ENCODE measurements at places on chromosomes 7 and 10.

- no peak for DNase-seq
Observed at GRCh38 chr10:117568334-117568733, 25.8 kb downstream of the EMX2 start.

GRCh38 chr10:111017098-111017497 lies 59.7 kb upstream of the ADRA2A start:
- no peak for DNase-seq

DNA sequence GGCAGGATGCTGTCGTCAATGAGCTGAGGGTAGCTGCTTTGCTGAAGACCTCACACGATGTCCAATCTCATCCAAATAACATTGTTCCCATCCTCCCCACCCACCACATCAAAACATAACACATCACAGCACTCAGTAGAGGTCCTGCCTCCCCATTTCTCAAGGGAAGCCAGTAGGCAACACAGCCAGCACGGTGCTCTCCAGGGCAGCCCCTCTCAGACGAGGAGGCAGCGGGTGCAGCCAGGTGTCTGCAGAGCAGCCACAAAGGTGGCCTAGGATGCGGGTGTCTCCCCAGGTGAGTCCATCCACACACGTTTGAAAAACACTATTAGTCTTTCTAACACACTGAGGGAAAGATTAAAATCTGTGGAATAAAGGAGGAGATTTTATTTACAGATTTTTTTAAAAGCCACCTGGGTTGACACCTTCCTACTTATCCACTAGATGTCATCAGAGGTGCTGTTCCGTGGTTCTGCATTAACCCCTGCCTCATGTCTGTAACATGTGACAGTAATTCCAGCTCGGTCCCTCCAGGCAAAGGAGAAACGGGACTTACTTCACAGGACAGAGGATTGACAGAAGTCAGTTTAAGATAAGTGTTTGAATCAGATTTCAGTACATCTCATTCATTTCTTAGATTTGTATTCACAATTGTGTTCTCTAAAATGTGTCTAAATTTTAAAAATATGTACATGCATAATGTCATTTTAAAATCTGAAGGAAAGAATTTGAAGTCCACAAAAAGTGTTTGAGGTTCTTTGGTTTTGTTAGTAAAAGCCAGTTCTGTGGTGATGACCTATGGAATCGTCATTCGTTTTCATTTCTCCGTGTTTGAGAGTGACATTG lies 68.0 kb downstream of the LANCL2 start:
- peak; percentile 31 for DNase-seq

DNA sequence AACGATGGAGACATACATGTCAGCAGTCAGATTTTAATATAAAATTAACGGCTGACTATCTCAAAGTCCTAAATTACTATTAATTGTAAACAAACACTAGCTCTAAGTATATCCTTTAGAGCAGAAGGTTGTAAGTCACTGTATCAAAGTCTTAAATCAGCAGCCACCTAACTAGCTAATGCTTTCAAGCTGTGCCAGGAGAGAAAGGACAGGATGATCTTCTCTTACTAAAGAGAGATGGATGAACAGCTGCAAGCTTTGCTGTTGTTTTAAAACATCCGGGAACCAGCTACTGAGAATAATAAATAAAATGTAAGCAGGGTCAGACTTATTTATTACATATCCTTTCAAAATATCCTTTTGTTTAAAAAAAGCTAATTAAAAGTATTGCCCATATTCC lies 24.0 kb upstream of the ABLIM1 start:
- no peak for DNase-seq

DNA sequence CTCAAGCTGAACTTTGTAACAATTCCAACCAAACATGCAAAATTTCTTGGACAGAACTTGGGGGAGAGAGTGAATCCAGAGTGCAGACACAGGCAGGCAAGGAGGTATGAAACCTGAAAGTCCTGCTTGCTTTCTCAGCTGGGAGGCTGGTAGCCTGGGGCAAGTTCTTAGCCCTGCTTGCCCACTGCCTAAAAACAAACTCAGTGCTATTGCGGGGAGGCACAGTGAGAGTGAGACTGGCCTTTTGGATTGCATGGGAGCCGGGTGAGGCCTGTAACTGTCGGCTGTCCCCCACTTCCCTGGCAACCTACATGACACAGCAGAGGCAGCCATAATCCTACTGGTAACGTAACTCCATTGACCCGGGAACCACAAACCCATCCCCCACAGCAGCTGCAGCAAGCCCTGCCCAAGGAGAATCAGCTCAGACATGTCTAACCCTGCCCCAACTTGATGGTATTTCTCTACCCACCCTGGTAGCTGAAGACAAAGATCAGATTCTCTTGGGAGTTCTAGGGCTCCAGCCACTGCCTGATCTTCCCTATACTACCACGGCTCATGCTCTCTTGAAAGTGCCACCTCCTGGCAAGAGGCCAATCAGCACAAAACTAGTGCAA lies 663.6 kb downstream of the GRM8 start:
- no peak for DNase-seq

DNA sequence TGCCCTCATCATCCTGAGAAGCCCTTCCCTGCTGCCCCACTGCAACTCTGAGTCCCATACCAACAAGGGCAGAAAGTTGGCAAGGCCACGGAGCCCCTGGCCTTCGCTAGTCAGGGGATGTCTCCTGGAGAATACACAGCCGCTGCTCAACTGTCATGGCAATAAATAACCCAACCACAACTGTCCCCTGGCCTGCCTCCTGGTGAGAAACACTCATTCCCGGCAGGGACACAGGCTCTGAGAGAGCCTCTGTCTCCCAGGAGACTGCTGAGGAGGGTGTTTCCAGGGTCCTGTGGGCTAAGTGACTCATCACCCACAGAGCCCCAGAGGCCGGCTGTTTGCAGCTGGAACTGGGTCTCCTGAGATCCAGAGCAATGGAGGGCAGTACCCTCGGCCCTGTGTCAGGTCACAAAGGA lies 354.1 kb downstream of the TNS3 start:
- peak; percentile 14 for DNase-seq

DNA sequence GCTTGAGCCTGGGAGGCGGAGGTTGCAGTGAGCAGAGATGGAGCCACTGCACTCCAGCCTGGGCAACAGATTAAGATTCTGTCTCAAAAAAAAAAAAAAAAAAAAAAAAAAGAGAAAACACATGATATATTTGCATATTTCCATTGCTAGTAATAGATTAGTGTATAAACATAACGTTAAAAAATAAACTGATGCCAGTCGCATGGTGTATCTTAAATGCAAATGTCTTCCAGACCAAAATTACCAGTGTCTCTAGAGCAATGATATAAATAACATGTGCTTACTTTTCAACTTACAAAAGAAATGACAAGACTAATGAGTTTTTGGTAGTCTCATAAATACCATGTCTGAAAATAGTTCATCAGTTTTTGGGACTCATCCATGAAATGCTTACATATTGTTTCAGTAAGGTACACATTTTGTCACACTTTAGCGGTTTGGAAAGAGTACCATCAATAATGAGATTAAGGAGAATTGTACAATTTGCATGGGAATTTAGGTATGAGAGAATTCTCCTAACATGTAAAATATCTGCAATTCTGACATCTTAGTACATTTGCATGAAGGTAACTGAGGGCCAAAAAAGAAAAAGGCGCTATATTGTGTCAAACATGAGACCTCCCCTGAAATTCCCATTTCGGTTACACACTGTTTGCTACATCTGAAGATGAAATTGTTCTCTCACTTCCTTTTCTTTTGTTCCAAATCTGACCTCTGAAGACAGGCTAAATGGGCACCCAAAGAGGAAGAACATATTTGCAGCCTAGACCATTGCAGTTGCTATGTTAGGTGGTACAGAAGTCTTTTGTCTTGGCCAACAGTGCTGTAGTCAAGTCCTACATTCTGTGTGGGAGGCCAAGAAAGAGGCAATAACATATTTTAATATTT lies 51.5 kb upstream of the PIP4K2A start:
- DNase-seq: no peak

DNA sequence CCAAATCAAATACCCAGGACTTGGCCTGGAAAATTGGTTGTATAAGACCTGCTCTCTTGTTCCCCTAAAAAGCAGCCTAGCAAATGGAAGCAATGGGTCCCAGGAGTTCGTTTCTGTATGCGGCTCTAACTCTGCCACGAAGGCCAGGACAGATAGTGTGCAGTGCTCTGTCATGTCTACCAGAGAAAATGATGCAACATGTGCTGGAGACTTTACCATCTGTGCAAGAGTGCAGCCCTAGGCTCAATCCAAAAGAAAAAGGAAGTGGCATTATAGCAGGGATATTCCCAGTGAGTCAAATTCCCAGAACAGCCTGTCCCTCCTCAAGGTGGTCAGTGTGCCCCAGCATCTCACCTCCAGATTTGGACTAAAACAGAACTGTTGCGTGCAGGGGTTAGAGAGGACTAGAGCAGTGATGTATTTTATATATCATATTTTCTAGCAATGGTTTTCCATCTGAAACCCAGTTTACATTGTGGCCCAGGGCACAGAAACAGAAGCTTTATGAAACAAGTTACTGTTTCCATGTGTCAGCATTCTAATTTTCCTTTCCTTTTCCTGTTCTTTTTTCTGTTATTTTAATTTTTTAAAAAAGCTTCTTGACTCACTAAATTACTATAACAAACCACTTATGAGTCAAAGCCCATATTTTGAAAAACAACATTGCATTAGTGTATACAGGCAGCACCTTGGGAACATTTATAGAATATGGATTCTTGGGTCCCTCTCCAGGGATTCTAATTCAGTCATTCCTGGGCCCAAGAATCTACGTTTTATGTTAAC lies 311.2 kb downstream of the RNLS start:
- peak; percentile 44 for DNase-seq

GRCh38 chr7:38372290-38372689 lies 98.9 kb upstream of the TARP start:
- DNase-seq: no peak

- no peak for DNase-seq
Observed at GRCh38 chr10:86207226-86207625, 159.4 kb downstream of the GRID1 start.

- DNase-seq: no peak
Observed at GRCh38 chr10:101107771-101108170, 23.3 kb upstream of the TLX1 start.

DNA sequence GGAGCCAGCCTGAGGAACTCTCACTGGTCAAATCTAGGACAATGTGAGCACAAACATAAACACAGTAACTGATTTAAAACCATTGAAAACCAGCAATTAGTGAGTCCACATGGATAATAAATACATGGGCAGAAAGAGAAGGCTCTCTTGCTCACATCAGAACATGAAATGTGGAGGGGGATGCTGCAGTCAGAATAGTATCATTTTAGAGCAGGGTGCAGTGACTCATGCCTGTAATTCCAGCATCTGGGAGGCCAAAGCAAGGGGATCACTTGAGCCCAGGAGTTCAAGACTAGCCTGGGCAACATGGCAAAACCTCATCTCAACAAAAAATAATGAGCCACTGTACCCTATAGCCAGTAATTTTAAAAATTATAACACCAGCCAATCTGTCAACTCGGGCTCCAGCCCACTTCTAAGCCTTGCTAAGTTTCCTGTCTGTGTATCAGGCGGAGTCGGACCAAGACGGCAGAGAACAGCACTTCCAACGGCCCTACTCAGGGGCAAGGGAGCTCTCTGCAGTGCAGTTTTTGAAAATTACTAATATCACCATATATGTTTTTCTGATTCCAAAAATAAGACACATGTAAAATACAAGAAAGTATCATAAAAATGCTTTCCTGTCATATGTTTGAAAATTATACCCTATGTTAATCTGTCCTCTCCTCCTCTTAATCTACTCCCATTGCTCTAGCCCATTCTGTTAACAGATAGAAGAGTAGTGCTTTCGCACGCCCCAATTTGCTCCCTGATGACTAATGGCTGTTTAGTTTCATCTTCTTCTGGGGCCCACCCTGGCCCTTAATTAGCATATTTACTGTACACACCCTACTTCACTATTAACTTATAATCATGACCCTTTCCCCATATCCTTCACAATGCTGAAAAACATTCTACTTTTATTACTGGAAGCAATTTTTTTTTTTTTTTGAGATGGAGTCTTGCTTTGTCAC lies 17.1 kb downstream of the URGCP start:
- DNase-seq: no peak

DNA sequence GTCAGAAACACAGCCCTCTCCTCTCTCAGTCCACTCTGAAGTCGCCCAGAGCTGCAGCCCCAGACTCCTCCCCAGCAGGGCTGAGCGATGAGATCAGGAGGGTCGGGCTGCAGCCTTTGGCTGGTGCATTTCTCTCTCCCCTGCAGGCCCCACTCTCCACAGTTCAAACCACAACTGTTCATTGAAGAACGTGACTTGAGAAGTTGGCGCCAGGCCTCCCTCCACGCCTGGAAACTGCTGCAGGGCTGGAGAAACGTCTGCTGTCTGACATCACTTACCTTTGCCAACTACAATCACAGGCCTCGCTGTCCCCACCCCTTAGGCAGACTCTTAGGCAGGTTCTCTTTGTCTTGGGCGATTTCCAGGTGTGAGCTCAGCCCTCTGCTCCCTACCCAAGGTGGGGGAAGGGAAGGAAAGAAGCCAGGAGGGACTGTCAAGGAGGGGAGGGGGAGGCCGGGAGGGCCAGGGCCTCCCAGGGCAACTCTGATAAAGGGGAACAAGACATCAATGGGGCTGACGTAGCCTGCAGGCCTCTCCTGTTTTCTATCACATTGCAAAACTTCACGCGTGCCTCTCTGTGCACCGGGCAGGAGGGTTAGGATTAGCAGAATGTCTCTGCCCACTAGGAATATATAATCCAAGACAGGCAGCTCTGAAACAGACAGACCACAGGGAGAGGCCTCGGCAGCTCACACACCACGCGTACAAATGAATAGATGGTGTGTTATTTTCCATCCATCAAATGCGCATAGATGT lies 32.7 kb downstream of the CALML5 start:
- DNase-seq: peak; percentile 61

- DNase-seq: no peak
Observed at GRCh38 chr10:113450046-113450804, 102.6 kb upstream of the HABP2 start.

- peak; percentile 65 for DNase-seq
Observed at GRCh38 chr10:88986549-88987242, 3.9 kb upstream of the FAS start.

- no peak for DNase-seq
Observed at GRCh38 chr7:11709196-11709595, 122.8 kb downstream of the THSD7A start.

DNA sequence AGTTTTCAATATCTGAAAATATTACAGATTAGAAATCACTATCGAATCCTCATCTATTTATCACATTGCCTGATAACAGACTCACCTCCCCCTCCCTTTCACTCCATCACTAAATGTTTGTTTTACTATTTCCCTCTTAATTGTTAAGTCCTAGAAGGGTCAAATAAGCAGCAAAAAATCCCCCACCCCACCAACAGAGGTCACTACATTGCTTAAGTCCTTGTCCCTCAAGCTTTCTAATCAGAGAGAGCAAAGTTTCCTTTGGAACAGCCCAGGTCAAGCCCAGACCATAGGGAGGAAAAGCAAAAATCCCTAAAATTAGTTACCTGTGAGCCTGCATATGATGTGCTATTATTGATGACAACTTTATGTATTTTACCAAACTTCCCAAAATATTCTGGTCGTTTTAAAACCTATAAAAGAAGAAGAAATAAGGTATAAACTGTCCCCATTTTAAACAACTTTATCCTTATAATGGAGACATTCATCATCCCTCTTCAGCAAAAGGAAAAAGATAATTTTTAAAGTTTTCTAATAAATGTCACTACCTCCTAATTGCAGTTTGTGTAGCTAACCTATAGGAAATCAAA lies 95.0 kb downstream of the CNOT4 start:
- peak; percentile 84 for DNase-seq
